Stimulated activated CD4-positive, alpha-beta T cell treated with anti-CD3 and anti-CD28 coated beads, Interleukin-12 subunit alpha, Interleukin-12 subunit beta, amount 100 ng/mL, for 24 hours (primary cell): ENCODE measurements at places on chromosomes 12 and 14.
A peak's percentile ranks its signal among the peaks of the same experiment; 100 is the strongest.

- DNase-seq = no peak
These were observed 218.6 kb upstream of the ATP2B1 start for GRCh38 chr12:89927226-89927698.

- DNase-seq = no peak
These were observed 411.0 kb downstream of the LRIG3 start for GRCh38 chr12:58509116-58509885.

DNA sequence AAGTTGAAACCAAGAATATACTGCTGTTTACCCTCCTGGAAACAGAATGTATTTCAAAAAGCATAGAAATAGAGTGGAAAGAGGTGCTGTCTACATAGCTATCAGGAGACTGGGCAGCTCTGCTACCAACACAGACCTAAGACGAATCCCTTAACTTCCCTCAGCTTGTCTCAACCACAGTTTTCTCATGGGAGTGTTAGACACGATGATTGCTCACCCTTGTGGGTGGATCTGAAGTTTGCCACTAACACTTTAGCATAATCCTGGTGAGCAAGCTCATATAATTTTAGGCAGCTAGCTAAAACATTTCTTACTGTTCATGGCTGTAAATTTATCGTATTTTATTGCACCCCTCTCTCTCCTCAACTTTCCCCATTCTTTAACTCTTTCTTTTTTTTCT lies 38.5 kb downstream of the C12orf75 start:
- no peak for DNase-seq

GRCh38 chr12:50506753-50507473 lies 2.1 kb downstream of the DIP2B start:
- DNase-seq = no peak

- no peak for DNase-seq
These were observed 256.3 kb downstream of the TMTC2 start for GRCh38 chr12:82942991-82943401.

DNA sequence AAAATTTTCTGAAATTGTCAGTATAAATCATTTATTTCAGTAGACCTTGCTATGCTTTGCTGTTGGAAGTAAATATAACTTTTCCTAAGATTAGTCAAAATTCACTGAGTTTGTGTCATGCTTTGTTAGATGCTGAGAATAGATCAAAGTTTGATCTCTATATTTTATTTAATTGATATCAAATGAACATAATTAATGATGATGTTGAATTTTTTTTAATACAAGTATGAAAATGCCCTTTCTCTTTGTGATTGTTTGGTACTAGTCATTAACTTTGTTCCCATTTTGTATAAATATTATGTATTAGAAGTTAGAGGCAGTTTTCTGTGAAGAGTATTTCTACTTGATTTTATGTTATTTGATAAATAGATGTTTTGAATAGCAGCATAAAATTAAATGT lies 45.7 kb downstream of the CCDC91 start:
- DNase-seq = no peak

DNA sequence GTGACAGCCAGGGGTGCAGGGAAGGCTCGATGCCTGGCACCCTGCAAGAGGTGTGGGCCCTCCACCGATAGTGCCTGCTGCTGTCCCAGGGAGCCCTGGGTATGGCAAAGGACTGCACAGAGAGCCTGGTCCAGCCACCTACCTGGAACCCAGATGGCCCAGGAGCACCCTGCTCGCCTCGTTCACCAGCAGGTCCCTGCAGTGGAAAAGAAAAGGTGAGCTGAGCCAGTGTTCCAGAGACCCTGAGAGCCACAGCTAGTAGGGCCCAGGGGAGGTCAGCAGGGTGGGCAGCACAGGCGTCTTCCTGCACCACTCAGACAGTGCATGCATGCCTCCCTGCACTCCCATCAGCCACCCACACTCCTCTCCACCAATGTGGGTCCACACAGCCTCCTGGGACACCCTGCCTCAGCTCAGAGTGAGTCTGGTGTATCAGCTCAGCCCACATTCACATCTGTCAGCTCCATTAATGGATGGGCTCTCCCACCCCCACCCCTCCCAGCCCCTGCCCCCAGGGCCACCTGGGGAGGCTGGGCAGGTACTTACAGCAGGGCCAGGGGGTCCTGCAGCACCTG lies 20.2 kb downstream of the TMEM106C start:
- DNase-seq = no peak

GRCh38 chr14:75982266-75983018 lies 647 bp upstream of the TGFB3 start:
- DNase-seq = peak; percentile 66

- no peak for DNase-seq
These were observed 90.2 kb downstream of the FUT8 start for GRCh38 chr14:65502676-65503124.

- DNase-seq = no peak
These were observed 4.2 kb upstream of the UNC119B start for GRCh38 chr12:120706029-120706428.

DNA sequence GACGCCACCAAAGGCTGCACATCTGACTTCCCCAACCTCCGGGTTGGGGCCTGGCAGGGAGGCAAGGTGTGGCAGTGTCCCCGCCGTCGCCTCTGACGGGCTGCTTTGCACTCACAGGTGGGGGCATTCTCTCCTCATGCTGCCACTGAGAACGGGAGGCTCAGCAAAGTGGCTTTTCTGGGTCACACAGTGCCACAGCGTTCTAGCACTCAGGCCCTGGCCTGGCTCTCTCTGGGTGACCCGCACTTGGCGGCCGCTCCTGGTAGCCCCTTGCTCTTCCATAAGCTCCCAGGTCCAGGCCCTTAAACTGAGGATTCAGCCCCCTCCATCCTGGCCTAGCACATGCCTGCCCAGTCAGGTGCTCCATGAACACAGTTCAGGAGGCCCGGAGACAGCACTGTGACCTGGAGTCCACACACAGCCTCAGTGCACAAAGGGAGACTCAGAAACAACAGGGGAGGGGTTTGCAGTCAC lies 25.2 kb downstream of the SERPINA1 start:
- DNase-seq = no peak

DNA sequence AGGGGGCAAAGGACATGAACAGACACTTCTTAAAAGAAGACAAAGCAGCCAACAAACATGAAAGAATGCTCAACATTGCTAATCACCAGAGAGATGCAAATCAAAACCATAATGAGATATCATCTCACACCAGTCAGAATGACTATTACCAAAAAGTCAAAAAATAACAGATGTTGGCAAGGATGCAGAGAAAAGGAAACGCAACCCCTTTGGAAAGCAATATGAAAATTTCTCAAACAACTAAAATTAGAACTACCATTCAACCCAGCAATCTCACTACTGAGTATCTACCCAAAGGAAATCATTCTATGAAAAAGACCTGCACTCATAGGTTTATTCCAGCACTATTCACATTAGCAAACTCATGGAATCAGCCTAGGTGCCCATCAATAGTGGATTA lies 25.6 kb downstream of the MDM1 start:
- DNase-seq = no peak

DNA sequence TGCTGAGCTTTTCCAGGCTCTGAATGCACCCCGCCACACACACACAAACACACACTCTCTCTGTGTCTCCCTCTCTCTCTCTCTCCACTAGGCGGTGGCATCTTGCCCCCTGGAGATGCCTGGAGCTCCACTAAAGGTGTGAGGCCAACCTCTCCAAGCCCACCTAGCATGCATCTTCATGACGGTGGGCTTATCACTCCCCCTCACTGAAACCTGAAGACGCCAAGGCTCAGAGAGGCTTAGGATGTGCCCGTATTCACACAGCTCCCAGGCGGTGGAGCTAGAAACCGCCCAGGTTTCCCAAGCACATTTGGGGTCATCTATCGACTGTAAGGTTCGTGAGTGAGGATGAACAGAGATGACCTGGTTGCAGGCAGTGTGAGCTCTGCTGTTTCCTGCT lies 42.6 kb upstream of the BCL11B start:
- DNase-seq = no peak

- no peak for DNase-seq
These were observed 97.9 kb downstream of the ARMH4 start for GRCh38 chr14:58054100-58054499.

DNA sequence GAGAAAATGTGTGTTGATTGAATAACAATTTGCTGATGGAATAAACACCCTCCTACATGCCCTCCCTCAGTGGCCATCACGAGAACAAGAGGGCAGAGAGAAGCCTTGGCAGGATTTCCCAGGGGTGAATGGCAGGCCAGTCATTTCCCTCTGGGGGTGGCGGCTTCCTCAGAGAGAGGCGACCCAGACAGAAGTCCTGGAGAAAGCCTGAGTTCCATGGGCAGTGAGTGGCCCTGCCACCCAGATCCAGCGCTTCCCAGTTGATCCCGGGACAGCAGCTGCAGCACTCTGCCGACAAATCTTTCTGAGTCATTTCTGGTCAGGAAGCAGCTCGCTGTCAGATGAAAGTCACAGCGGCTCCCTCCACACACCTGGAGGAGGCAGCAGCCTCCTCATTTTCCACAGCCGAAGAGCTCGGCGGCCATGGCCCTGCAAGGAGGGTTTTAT lies 123.0 kb downstream of the SCARB1 start:
- DNase-seq = no peak

GRCh38 chr14:90846511-90846910 lies 30.3 kb upstream of the TTC7B start:
- DNase-seq = no peak

GRCh38 chr12:90292183-90292582 lies 583.5 kb upstream of the ATP2B1 start:
- no peak for DNase-seq

DNA sequence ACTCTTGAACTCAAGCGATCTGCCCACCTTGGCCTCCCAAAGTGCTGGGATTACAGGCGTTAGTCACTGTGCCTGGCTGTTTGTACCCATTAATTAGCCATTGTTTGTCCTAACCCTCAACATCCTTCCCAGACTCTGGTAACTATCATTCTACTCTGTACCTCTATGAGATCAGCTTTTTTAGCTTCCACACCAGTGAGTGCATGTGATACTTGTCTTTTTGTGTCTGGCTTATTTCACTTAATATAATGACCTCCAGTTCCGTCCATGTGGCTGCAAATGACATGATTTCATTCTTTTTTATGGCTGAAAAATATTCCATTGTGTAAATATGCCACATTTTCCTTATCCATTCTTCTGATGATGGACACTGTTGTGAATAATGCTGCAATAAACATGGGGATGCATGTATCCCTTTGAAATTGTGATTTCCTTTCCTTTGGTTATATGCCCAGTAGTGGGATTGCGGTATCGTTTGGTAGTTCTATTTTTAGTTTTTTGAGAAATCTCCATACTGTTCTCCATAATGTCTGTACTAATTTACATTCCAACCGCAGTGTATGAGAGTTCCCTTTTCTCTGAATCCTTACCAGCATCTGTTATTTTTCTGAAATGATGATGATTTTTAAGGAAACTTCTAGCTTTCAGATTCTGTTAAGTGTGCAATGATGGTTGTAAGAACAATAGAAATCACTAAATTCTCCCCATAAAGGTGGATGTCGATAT lies 6.7 kb upstream of the PPP4R3A start:
- DNase-seq = no peak

DNA sequence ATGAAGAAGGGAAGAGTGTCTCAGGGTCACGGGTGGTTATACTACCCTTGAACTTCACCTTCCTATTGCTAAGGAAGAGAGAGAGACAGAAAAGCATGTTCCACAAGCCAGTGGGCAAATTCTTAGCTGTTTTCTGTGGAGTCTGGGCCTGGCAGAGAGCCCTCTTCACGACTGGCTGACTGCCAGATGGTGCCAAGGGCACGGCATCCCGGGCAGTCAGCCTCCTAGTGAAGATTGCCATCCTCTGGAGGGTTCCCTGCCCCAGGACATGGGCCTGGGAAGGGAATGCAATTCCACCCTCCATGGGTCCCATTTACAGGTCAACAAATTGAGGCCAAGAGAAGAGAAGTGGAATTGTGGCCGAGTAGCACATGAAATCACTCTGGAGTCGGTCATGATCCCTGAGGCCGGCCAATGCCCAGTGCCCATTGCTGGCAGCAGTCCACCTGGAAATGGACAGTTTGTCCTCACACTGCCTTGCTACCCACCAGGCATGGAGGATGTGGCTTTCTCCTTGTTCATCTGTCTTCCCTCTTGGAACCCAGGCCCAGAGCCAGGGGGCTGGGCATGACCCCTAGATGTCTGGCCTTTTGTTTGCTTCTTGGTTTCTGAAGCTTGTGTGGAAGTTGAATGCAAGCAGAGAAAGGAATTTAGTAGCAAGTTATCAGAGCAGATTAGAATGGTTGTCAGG lies 9.9 kb downstream of the TUNAR start:
- DNase-seq = no peak

DNA sequence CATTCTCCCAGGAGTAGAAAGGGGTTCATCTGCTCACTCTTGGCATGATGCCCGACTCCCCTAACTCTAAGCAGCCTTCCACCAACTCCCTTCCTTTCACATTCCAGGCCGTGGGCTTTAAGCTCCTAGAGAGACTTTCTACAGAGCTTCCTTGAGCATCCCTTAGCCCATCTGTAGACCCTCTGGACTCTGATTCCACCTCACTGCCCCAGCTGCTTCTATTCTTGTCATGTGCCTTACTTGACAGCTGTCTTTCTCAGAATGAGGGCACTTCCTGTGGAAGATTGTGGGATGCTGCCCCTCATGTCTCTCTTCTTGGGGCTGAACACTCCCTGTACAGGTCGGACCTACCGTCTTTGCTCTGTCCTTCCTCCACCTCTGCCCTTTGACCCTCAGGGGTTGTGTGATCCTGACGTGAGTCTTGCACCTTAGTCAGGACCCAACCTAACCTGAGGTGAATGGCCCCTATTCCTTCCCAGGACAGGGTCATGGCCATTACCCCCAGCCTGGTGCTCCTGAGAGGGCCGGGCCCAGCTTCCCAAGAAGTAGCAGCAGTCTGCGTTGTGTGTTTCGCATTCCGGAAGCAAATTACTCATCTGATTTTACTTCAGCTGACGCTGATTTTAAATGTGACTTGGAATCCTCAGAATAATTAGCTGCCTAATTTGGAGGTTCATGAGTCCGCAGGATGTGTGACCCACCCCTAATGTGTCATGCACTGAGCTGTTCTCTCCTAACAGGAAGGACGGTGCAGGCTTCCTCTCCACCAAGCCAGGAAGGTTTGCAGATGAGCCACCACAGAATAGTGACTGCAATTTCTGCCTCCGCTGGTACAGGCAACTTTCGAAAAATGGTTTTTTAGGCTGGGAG lies 2.7 kb upstream of the GALNT6 start:
- peak; percentile 54 for DNase-seq

DNA sequence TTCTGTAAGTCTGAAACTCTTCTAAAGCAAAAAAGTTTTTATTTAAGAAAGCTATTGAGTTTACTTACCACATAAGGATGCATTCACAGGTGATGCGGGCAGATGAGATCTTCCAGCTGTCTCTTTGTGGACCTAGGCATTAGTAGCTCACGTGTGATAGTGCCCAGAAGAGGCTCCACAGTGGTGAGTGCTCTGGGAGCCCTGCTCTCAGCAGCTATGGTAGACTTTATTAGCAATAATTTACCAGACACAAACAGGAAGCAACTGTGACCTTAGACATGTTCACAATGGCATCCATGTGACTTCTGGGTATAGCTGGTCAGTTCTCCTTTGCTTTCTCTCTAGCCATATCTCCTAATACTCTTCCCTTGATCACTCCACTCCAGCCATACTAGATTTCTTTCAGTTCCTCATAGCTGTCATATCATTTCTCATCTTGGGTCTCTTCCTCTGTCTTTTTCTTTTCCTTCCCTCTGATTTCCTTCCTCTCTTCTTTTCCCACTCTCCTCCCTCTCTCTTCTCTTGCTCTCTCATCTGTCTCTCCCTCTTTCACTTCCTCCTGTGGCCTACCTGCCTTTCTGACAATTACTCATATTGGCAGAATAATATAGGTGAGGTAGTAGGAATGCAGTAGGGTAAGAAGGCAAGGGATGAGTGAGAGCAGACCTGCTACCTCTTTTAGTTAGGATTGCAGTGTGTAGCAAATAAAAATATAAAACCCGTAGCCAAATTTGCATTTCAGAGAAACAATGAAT lies 75.2 kb upstream of the SCAF11 start:
- DNase-seq = no peak

- DNase-seq = no peak
These were observed 65.0 kb downstream of the HECTD1 start for GRCh38 chr14:31142455-31143087.
